ENCODE measurements at places on chromosomes 13 and 19.

DNA sequence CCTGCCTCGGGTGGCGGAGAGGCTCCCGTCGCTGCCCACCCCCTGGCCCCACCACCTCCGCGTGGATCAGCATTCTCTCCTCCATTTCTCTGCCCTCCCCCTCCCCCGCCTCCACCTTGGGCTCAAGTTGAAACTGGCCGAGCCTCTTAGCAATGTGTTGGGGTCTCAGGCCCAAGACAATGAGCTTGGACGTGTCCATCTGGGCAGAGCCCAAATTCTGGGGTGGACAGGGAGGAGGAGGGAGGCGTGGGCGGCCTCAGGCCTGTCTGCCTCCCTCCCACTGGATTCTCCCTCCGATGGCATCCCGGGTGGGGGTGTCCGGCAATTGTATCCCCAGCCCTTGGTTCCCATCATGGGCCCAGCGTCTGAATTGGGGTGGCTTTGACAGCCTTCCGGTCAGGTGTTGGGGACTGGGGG, 1.2 kb downstream of the CELF5 start:
- no peak for DNase-seq

GRCh38 chr19:18783958-18784785, 6.9 kb downstream of the COMP start:
- DNase-seq: no peak

DNA sequence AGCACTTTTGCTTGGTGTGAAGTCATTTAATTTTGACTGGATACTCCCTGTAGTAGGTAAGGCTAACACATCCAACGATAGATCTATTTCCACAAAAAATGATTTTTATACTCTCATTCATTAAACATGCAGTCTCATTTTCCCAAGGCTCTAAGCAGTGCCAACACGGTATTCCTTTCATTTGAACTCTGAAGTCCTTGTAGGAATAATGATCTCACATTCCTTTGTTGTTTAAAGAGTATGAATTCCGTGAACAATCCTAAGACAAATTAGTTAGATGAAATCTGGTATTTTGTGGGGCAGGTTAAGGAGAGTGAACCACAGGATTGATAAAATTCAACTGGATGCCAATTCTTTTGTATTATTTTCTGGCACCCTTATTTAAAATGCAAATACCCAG, 66.6 kb downstream of the LACC1 start:
- DNase-seq: no peak

DNA sequence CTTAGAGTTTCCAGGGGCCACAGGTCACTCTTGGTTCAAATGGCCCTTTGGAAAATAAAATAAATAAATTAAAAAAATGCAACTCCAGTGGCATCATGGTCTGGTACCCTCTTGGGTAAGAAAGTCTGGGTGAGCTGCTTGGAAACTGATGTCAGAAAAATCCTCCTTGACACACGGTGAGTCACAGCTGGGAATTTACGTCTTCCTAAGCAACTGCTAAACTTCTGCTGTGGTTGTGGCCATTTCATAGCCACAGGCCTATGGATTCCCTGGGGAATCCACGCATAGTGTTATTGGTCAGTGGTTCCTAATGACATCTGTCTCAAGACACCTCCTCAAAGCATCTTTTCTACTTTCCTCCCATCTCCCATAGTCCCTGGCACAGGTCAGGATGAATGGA, 220.8 kb downstream of the COG6 start:
- no peak for DNase-seq

DNA sequence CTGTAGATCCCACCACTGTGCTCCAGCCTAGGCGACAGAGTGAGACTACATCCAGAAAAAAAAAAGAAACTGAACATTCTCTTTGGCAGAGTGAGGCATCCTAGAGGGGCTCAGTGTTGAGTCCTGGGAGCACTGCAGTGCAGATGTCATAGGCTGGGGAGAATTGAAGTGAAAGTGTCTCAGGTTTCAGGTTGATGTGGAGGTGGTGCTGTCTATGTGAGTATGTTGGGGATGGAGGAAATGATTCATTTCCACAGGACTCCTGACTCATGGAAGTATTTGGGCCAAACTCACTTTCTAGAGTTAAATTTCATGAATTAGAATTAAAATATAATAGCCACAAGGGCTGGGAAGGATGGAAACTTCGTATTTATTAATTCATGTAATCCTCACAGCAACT, 134.4 kb upstream of the TSC22D1 start:
- DNase-seq: peak; percentile 40

DNA sequence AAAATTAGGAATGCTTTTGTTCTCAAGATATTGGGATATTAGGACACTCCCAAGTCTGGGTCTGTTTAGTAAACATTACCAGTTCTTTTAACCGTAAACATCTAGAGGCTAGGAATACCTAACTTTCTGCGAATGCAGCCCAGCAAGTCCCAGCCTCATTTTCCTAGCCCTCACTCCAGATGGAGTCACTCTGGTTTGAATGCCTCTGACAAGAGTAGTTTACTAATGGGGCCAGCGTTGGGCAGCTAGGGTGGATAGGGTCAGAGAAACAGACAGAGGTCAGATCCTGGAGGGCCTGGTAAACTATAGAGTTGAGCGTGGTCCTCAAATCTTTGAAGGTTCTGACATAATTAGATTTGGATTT, 53.6 kb downstream of the WDFY2 start:
- no peak for DNase-seq

DNA sequence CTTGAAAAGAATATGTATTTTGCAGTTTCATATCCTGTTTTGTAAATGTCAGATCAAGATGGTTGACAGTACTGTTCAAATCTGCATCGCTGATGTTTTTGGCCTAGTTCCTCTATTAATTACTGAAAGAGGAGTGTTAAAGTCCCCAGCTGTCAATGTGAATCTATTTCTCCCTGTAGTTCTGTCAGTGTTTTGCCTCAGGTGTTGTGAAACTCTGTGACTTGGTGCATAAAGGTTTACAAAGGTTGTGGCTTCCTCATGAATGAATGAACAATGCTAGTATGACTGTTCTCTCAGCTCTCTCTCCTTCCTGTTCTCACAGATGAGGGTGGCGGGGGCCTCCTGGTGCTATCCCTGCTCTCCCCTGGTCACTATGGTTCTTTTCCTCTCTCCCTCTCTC, 142.4 kb downstream of the MYCBP2 start:
- no peak for DNase-seq

GRCh38 chr13:73730014-73730413, 404.2 kb downstream of the KLF12 start:
- no peak for DNase-seq

GRCh38 chr13:51342706-51343105, 3.2 kb downstream of the SERPINE3 start:
- DNase-seq: no peak

- no peak for DNase-seq
These were observed 247.3 kb upstream of the SOX21 start for GRCh38 chr13:94959626-94960025.

DNA sequence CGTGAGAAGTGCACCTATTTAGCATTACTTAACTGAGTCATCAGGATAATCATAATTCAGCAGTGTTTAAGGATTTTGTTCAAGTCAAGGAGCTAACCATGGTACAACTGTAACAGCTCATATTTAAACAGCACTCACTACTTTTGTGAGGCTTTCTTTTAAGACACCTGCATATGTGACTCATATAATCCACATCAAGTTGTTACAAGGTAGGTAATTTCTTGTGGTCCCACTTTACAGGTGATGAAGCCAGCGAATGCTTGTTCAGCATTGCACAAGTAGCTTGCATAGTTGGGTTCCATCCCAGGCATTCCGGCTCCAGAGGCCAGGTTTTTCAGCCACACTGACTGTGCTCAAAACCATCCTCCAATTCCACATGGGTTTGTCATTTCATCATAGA, 569.2 kb downstream of the MYO16 start:
- no peak for DNase-seq
